ENCODE measurements at places on chromosomes 5 and 9.

GRCh38 chr5:117318528-117318927, 743.9 kb upstream of the SEMA6A start:
- no peak for DNase-seq

DNA sequence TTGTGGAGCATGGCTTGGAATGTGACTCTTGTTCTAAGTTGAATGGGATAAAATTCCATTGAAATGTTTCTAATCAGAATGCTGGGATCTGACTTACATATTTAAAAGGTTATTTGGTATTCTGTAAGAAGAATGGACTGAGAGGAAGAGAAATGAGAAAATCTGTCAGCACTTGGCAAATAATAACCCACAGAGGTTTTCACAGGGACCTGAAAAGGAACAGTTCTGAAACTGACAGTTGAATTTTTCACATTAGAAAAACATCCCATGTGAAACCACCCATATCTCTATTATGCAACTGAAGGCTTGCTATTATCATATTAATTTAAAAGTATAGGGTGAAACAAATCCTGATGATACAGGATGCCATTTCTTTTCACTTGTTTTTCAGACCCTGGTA, 302.7 kb downstream of the EPB41L4A start:
- DNase-seq, result no peak

DNA sequence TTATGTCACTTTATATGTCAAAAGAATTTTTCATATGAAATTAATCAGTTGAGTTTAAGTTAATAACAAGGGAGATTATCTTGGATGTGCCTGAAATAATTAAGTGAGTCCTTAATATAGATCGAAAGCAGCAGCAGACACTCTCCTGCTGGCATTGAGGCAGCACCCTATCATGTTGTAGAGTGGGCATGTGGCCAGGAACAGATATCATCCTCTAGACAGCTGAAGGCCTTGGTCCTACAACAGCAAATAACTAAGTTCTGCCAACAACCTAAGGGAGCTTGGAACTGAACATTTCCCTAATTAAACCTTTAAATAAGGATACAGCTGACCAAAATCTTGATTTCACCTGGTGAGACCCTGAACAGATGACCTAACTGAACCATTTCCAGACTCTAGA, 25.8 kb upstream of the UGT3A1 start:
- DNase-seq, result no peak

GRCh38 chr9:115015018-115015635, 84.7 kb upstream of the TNFSF8 start:
- DNase-seq, result no peak

All from activated CD8-positive, alpha-beta memory T cell treated with anti-CD3 and anti-CD28 coated beads for 1 hour (primary cell).